ENCODE measurements at places on chromosomes 2 and 18.

DNA sequence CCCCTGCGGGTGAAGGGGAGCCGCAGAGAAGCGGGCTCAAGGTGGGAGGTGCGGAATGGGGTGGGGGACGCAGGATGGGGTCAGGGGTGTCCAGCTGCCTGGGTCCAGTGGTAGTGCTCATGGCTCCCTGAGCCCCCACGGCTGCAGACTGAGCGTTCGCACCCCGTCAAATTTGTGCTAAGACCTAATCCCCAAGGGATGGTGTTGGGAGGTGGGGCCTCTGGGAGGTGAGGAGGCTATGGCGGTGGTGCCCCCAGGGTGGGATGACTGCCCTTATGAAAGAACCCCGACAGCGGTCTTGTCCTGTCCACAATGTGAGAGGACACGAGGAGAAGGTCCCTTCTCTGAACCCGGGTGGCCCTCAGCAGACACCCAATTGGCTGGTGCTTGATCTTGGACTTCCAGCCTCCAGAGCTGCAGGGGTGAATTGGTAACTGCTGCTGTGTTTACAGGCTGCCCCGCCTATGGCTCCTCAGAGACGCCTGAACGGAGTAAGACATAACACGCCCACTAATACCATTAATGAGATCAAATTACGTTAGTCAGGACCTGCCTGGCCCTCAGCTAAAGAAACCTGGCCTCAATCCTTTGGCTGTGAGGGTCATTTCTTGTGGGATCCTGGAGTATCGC lies 42.6 kb downstream of the PXDN start:
- DNase-seq = no peak

- no peak for DNase-seq
Measured at GRCh38 chr2:52311862-52312261, 1279.9 kb upstream of the NRXN1 start.

DNA sequence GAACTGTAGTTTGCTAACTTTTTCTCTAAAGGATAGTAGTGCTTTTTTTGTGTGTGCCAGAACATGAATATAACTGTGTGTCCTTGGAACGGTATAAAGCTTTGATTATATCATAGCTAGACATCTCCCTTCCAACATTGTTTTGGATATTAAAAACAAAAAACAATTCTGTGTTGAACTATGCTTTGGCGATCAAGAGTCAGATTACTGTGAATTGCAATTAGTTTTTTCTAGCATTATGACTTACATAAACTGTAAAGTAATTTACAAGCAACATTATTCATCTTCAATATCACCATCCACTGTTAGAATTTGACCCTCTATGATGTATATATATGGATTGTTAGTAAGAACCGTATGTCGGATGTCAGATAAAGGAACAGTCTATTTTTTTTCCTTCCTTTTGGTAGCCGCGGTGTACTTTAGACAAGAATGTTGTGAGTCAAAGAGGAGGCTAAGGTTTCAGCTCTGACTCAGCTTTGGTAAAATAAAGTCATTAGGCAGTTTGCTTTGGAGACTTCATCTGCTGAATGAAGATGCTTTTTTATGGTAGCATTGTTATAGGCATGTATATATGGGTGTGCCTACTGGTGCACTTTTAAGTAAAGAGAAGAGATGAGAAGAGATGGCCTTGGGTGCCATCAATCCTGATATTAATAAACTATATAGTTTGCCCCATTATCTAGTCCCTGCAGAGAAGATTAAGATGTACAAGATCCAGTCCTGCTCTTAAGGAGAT lies 76.4 kb downstream of the LTBP1 start:
- peak; percentile 63 for DNase-seq

- DNase-seq = no peak
Measured at GRCh38 chr2:161434118-161434517, 18.0 kb downstream of the TBR1 start.

DNA sequence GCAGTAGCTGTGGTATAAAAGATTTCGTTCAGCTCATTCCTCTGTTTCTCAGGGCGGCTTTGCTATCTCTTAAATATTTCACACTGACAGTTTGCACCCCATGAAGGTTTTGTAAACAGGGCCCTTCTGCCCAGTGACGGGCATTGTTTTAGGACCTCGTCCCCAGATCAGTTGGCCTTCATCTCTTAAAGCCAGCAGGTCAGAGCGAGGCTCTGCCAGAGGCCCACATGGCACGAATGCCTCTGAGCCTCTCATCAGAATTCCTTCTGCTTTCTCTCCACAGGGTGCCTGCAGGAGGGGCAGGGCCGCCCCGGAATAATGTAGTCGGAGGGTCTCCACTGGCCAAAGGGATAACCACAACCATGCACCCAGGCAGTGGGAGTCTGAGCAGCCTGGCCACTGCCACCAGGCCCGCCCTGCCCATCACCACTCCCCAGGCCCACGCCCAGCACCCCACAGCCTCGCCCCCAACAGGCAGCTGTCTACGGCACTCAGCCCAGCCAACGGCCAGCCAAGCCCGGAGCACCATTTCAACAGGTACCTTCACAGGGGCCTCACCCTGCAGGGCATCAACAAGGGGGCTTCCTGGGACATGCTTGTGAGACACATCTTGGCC lies 177.0 kb downstream of the SEPTIN10 start:
- DNase-seq = no peak

DNA sequence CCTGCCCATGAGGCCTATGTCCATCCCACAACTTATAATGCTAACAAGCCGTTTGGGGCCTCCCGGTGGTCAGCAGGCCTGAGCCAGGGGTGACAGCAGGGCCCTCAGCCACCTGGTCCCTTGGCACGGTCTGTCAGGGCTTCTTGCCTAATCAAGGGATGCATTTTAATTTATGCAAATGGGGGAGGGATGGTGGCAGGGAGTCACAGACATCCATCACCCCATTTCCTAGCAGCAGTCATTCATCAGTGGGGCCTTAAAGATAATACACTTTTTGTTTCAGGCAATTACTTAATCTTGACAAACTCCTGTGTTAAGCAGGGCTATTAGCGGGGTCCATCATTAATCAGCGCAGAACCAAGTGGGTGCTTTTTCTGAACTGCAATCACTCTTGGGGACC lies 174.5 kb downstream of the GLI2 start:
- no peak for DNase-seq

DNA sequence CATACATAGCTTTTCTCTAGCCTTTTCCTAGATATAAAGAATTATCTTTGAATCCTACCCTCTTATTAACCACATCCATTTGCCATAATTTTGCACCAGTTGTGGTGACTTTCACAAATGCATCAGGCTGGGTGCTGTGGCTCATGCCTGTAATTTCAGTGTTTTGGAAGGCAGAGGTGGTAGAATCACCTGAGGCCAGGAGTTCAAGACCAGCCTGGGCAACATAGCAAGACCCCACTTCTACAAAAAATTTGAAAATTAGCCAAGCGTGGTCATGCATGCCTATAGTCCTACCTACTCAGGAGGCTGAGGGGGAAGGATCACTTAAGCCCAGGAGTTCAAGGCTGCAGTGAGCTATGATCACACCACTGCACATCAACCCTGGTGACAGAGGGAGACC lies 672.4 kb upstream of the CHAC2 start:
- no peak for DNase-seq

DNA sequence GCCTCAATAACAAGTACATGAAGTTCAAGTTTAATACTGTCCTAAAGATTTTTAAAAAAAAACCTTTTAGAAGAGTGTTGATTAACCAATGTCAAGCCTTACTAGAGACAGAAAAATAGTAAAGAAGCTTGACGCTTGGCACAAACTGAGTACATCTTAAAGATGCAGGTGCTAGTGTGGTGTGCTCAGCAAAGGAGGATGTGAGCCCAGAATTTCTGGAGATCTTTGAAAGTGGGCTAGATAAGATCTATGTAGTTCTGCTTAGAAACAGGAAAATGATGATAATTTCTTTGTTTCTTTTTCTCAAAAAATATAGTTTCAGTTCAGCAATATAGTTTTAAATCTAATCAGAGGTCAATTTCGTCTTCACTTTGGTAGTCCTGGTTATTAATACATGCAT lies 118.3 kb upstream of the KLHL14 start:
- no peak for DNase-seq

DNA sequence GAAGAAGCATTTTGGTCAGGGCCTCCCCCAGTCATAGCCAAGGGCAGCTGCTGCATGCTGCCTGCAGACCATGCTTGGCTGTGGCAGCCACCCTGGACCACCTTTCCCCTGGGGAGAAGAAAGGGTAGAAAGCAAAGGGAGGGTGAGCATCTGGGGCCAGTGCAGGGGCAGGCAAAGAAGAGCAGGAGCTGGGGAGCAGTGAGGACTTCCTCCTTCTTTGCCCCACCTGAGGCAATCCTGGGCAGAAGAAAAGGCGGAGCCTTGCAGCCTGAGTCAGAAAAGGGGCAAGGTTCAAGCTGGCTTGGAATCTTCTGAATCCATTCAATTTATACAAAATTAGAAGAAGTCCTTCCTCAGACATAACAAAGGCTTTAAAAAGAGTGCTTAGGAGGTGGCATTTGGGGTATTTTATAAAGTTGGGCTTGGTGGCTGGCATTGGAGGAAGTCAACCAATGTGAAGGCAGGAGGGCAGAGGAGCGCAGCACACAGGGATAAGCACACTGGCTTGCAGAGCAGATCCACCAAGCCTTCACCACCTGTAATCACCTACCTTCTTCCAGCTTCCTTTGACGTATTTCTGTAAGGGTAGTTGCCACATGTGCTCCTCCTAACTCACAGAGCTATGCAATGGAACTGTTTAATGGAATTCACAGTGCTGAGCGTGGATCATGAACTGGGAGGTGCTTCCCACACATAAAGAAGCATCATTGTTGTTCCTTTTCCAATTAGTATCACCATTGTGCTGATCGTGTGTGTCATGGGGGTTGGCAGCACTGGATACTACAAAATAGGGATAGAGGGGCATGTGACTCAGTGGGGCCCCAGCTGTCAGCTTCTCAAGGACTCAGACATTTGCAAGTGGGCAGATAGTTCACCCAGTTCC lies 154.4 kb upstream of the EPAS1 start:
- no peak for DNase-seq

DNA sequence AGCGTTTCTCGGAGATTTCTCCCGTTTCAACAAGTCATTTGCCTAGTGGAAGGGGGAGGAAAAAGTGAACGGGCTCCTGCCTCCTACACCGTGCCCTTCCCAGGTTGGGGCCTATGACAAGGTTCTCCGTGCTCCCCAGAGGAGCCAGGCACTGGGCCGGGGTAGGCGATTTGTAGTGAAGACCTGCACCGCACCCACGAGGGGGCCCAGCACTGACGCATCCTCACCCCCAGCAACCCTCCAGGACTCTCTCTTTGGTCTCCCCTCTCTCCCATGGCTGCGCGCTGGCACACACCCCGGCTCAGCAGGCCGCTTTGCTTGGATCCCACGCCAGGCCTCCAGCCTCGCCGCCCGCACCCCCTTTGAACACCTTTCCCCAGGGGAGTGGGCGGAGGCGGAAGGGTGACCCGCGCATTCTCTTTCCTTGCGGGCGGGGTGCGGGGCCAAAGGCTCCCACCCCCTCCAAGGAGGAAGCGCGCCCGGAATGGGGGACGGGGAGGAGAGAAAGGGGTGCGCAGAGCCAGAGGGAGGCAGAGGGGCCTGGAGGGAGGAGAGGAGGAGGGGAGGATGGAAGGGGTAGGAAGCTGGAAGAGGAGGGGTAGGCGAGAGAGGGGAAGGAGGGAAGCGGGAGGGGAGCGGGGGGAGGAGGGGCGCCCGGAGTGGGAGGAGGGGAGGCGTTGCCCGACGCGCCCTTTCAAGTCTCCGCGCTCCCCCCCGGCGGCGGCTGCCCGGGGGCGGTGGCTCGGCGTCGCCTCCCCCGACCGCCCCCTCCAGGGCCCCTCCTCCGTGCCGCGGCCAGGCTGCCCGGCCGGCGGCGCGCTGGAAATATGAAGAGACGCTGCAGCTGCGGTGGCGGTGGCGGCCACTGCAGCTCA lies at the start of gene APCDD1:
Gene APCDD1, plus strand, starts transcription at position 830 of the 875 bp plus-strand sequence. CDS start 347 bp downstream, outside the sequence.
- no peak for DNase-seq

DNA sequence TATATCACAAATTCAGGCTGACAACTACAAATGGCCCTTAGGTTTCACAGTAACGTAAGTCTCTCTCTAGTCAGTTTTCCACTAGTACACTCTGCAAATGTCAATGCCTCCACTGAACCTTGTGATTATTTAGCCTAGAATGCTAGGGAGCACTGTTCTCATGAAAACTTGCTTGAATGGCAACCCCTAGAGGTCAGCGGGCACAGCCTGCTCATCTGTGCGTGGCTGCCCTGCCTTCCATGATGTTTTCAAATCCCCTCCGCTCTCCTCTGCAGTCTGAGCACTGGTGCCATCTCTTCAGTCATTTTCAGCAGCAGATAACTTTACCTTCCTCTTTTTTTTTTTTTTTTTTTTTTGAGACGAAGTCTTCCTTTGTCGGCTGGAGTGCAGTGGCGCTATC lies 84.1 kb upstream of the GULP1 start:
- no peak for DNase-seq

GRCh38 chr18:59273759-59274532 lies 692 bp upstream of the RAX start:
- no peak for DNase-seq

GRCh38 chr2:74502720-74503505 lies 3.5 kb upstream of the LBX2 start:
- DNase-seq = peak; percentile 53

GRCh38 chr2:20411361-20411894 lies 35.4 kb upstream of the RHOB start:
- DNase-seq = peak; percentile 81

DNA sequence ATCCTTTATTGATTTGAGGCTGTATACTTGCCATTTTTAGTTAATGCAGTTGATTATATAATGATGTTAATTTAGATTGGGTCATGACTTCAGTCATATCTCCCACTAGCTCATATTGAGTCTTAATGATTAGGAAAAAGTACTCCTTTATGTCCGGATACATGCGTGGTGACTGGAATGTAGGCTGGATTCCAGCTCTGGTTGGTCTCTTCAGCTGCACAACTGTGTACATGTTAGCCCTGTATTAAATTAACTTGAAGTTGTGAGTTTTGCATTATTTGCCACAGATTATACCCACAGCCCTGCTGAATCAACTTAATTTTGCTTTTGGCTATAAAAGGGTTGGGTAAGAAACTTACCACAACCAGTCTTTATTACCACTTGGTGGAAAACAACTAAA lies 22.5 kb downstream of the MOB4 start:
- DNase-seq = no peak

GRCh38 chr2:143843686-143844085 lies 676.2 kb downstream of the ZEB2 start:
- DNase-seq = no peak

GRCh38 chr18:76581261-76581660 lies 86.2 kb upstream of the ZNF516 start:
- DNase-seq = no peak

DNA sequence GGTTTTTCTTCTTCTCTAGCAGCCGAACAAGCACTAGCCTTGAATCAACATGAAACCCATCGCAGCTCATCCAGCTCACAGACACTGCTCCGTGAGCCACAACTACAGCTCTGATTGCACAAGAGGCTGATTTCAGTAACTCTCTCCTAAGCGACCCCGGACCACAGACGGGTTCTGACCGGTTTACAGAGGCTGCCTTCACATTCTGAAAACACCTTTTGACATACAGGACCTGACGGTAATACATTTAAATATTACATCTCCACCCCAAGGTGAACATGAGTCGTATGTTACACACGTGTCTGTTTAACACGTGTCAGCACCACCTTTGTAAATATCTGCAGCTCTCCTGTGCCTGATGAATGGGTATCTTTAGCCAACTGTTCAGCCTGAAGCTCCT lies 120.7 kb downstream of the TMEM18 start:
- DNase-seq = no peak

Data from SJSA1 (cell line).